ENCODE measurements at places on chromosomes 11 and 22.

DNA sequence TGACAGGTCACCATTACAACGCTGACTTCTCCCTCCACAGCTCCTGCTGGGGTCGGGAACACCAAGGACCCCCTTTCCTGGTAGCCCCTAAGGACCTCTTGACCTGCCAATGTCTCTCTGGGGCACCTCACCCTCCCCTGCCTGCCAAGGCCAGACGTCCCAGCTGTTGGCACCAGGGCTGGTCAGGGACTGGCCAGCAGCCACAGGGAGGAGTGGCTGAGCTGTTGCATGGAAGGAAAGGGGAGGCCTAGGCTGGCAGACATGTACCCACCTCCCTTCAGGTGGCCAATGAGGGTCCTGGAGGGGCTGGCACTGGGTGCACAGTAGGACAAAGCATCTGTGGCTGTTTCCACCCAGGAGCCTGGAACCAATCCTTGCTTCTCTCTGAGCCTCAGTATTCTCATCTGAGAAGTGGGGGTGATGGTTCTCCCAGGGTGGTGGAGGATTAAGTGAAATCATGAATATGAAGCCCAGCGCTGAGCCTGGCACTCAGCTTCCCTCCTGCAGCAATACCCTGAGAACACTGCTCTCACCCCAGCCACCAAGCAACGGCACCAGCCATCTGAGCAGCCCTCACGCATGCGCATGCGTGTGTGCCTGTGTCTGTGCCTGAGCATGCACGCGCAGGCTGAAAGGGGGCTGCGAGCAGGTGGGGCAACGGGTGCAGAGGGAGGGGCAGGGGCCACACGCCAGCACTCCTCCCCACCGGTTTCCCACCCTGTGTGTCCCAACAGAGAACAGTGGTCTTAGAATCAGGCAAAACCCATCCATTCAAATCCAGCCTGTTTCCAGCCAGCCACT lies 5.9 kb downstream of the KCNJ4 start:
- no peak for DNase-seq

DNA sequence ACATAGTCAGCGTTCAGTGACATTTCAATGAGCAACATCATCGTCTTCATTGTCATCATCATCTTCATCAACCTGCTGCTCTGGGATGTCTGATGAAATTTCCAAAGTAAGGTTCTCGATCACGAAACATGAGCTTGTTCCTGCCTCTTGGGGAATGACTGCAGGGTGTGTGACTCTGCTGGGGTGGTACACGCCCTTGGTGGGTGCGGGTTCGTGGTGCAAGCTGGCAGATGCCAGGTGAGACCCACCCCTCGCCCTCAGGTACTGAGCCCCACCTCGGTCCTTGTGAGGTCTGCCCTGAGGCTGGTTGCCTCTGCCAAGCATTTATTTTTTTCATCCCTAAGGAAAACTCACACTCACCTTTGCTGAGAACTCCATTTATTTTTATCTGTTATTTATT lies 1389.2 kb downstream of the TBC1D22A start:
- DNase-seq = no peak

DNA sequence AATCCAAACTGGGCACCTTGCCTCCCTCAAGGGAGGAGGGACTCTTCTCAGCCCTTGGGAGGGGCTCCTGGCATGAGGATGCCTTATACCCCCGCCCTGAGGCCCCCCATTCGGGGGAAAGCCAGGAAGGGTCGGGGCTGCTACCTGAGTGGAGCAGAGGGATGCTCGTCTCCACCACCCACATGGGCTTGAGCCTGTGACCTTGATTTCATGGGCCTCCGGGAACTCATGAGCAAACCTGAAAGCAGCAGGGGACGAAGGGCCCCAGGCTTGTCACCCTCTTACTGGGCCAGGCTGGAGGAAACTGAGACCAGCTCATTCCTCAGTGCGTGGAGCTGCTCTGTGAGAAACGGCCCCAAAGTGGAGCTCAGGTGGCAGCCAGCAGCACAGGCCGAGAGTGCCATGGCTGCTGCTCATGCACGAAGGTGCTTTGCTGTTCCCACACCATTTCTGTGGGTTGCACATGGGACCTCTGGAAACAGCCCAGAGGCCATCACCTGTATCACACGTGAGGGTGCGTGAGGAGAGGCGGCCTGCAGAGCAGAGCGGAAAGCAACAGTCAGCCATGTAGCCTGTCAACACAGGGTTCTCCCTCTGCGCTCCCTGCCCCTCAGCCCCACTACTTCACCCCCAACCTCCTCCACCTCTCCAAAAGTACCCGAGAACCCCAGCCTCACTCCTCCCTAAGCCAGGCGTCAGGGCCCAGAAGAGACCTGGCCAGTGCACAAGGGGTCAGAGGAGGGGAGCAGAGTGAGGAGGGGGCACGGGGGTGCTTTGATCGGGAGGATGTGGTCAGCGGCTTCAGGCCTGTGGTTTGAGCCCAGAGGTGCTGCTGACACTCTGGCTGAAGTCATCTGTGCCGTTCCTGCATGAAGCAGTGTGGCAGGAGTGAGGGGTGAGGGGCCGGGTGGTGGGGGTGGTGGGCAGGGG lies 14.1 kb upstream of the IL2RB start:
- DNase-seq = peak; percentile 52

DNA sequence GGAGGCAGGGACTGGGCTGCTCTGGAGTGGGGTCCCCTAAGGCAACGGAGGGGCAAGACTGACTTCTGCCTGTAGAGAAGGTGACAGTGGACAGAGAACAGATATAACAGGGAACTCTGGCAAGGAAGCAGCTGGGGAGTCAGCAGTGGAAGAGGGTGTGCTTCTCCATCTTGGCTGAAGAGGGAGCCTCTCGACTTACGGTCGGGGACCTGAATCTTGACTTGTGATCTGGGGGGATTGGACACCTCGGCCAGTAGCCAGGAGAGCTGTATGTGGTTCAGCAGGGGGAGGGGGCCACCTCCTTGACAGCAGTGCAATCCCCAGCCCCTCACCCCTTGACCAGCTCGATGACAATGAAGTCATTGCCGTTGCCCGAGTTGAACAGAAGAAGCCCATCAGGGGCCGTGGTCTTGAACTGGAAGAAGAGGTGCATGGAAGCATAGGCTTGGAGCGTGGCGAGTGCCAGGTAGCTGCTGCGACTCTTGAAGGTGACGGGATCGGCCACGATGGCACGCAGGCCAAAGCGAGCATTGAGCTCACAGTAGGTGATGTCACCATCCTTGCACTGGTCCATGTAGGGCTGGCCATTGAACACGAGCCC lies 60.0 kb downstream of the SLC22A12 start:
- DNase-seq = no peak
